ENCODE measurements at places on chromosomes 11 and 22. TPM values are rescaled to one million over a fixed set of nuclear protein-coding genes. Genes with fewer than 3 reads are reported as not detected.

GRCh38 chr11:121595717-121596161, 143.0 kb upstream of the SORL1-AS1 start:
- DNase-seq, result no peak

DNA sequence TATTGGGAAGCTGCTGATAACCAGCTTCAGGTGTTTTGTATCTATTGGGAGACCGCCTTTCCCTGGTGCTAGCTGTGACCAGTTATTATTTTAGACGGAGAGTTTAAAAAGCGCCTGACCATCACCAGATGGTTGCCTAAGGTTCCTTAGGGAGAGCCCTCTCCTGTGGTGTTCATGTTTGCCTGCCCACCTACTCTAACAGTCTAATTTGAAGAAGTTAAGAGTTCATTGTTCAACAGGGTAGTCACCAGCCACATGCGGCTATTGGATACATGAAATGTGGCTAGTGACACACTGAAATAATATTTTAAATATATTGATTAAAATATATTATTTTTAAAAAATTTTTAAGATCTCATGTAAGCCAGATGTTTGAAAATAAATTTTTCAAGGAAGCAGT, 71.3 kb upstream of the SLN start:
- no peak for DNase-seq

- DNase-seq, result no peak
Observed at GRCh38 chr11:132933703-132934102, 598.6 kb downstream of the OPCML start.

DNA sequence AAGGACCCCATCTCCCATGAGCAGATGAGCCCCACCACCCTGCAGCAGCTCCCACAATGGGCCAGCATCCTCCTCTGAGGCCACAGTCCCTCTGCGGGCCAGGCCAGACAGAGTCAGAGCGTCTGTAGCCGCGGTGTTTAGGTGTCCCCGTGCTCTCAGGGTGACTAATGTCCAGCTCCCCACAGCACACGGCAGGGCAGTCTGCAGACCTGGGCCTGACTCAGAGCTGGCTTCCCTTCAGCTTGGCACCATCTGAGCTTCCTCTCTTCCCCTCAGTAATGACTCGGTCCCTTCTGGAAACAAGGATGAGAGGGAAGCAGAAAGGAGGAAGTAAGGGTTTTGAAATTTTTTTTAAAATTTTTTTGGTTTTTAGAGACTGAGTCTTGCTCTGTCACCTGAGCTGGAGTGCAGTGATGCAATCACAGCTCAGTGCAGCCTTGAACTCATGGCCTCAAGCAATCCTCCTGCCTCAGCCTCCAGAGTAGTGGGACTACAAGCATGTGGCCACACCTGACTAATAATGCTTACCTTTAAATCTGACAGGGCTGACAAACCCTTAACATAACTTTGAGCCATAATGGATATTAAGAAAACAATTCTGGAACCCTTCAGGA, 28.5 kb downstream of the LRRC74B start:
- DNase-seq, result peak; percentile 32

DNA sequence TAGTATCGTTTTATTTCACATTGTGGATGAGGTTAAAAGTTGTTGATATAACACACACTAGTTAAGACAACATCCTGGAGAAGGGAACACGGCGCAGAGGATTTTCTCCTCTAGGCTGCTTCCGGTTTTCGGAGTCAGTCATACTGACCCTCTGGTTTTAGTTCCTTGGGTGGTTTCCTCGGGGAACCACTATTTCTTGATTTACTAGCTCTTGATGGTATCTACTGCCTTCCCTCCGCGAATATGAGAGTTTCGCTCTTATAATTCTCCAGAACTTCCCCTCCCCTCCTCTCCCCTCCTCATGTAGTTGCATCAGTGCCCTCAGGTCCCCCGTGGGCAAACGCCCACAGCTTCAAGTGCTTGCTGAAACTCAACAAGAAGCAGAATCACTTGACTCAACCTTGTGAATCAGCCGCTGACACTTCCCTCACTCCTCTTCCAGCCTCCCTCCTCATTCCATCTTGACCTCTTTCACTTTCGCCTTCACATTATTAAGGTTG, 15.9 kb upstream of the APOBEC3A start:
- no peak for DNase-seq

GRCh38 chr22:40690370-40690769, 11.1 kb downstream of the MCHR1 start:
- DNase-seq, result no peak

DNA sequence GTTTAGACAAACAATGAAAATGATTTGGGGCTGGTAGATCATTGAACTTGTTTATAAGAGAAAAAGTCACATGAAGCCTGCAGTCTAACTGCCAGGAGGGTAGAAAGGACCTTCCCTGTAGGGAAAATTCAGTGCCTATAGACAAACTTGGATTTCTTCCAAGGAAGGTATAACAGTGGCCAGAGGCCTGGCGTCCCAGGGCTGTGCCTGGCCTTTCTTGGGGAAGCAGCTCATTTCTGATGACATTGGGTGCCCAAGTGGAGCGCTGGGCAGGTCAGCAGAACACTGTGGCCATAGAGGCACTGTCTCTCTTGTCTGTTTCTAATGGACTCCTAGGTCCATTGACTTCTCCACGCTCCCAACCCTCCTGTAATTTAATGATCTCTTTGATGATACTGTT, 6.6 kb upstream of the FXYD6 start:
- DNase-seq, result no peak

GRCh38 chr22:41429232-41429950, 17.2 kb downstream of the TOB2 start:
- DNase-seq, result no peak

GRCh38 chr22:35608088-35608487, 9.0 kb downstream of the MB start:
- DNase-seq, result no peak

- peak; percentile 74 for DNase-seq
Observed at GRCh38 chr11:35981581-35981980, 37.7 kb downstream of the LDLRAD3 start.

GRCh38 chr22:31867386-31868153, 76.8 kb upstream of the YWHAH start:
- DNase-seq, result no peak

DNA sequence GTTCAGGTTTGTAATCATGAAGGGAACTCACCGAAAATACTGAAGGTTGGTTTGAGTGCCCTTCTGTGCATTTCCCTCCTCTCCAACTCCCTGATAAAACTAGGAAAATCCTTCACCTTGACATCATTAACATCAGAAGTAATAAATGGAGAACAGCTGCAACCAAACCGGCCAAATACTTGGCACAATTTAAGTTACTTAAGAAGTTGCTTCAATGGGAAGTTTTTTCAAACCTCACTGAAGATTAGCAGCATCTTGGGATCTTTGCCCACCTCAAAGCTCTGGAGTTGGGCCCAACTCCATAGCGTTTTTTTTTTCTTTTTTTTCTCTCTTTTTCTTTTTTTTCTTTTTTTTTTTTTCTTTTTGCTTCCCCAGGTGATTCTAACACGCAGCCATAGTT, 784.8 kb downstream of the KCNA4 start:
- DNase-seq, result no peak

- no peak for DNase-seq
Observed at GRCh38 chr11:117892651-117893050, 16.2 kb upstream of the FXYD6 start.

- no peak for DNase-seq
Observed at GRCh38 chr11:7673724-7674434, 579 bp upstream of the CYB5R2 start.

DNA sequence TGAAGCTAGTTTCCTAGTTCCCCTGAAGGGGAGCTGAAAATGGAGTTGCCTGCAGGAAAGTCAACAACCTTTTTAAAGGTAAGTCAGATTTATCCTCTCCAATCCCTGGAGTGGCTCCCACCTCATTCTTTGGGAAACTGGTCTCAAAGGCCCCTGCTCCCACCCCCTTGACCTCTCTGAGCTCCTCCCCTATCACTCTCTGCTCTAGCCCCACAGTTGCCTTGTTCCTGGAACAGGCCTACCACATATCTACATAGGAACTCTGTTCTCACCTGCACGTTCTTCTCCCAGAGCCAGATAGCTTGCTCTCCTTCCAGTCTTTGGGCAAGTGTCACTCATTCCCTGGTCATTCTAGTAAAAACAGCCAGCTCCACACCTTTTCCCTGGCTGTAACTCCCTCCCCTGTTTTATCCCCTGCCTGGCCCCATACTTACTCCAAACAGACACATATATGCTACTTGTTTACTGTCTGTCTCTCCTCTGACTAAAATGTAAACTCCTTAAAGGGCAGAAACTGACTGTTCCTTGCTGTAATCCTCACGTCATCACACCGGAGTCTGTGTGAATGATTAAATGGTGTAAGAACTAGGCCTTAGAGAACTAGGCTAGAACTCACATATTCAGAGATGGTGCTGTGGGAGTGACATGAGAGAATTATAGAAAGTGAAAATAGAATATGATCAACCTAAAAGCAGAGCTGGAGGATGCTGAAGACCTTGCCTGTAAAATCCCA, 53.3 kb downstream of the TCF20 start:
- no peak for DNase-seq

GRCh38 chr22:20549232-20549841, 41.9 kb downstream of the MED15 start:
- no peak for DNase-seq

DNA sequence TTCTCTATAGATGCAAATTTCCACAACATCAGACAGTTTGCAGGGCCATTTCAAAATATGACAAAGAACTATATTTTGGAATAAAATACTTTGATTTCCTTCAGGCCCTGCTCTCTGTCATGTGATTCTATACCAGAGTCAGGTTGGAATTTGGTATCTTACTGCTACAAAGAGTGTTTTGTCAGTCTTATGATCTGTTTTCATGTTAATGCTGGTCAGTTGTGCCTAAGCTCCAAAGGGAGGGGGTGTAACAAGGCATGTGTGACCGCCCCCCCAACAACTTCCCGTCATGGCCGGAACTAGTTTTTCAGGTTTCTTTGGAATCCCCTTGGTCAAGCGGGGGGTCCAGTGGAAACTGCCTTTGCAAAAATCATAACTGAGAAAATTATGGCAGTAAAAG, 15.1 kb downstream of the C11orf96 start:
- DNase-seq, result no peak

GRCh38 chr22:21726650-21727049, 8.9 kb downstream of the YPEL1 start:
- DNase-seq, result no peak

- no peak for DNase-seq
Observed at GRCh38 chr22:40453671-40454070, 83.3 kb downstream of the SGSM3 start.

GRCh38 chr11:14300661-14301304, 58.2 kb downstream of the RRAS2 start:
- DNase-seq, result peak; percentile 80

DNA sequence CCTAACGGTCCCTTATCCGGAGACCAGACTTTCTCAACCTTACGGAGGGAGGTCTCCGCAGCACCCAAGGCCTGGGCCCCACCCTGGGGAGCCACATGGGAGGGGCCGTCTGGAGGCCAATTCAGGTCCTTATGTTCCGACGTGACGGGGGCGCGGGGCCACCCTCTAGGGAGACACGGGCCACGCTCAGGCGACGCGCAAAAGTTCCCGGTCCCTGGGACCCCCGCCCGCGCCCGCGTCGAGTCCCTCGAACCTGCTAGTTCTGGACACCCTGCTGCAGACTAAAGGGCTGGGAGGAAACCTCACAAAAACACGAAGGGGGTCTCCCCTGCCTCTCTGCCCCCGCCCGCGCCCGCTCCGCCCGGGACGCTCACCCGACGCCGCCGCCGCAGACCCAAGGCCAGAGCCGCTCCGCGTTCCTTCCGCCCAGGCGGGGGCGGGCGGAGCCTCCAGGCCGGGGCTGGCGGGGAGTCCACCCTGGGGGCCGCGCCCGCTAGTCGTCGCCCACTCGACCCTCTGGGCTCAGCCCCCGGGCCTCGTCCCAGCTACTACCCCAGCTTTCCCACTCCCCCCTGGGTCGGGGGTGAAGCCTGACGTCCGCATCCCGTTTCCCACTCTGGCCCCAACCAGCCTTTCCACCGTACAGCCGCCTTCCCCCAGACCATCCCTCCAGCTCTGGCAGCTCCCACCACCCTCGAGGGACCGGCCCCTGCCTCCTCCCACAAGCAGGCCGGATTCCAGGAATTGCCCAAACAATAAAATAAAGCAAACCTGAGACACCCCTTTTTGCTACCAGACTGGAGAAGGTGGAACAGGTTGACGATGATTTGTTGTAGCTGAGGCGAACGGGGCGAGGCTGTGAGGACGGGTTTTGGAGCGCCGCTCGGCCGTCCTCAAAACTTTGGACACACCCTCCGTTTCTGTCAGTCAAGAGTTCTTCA, 2.7 kb downstream of the RNH1 start:
- DNase-seq, result no peak

DNA sequence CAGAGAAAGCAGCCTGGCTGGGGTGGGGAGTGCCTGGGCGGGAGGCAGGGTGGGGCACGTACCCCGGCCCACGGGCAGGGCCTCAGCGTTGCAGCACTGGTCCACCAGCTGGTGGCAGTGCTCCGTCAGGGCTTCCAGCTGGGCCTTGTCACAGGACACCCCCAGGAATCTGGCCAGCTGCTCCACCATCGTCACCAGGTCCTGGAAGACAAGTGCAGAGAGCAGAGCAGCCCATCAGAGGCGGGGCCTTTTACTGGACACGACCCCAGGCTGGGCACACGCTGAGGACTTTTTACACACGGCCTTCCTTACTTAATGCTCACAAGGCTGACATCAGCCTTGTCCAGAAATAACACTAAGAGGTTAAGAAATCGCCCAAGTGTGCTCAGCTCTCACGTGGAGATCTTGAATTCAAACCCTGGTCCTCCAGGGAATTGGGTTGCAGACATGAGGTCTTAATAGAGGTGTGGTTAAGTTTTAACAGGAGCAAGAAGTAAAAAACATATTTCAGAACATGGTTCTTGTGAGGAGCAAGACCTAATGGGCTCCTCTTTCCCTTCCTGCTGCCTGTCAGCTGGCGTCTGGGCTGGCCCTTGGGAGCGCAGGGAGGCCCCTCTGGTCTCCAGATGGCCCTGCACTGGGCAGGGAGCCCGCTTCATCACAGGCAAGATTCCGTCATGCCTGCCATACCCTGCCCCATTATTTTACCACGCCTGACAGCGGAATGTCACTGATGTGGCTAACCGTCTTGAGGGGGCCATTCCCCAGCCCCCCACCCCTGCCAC, 17.1 kb upstream of the EFCAB6 start:
- peak; percentile 65 for DNase-seq

- no peak for DNase-seq
Observed at GRCh38 chr11:27246925-27247324, 116.1 kb downstream of the CCDC34 start.

The SCGB2A2 gene
- total RNA-seq, result not detected

The LRRC74B gene
- not detected for total RNA-seq

The EFCAB6 gene
- total RNA-seq, result 6.2 TPM

The ST14 gene
- total RNA-seq, result 0.54 TPM

The KCNQ1 gene
- 0.45 TPM for total RNA-seq

The SYT7 gene
- 25.7 TPM for total RNA-seq

The FGF19 gene
- 5.2 TPM for total RNA-seq

The CATSPERZ gene
- not detected for total RNA-seq

The MYBPC3 gene
- total RNA-seq, result 0.18 TPM

The RFPL1 gene
- not detected for total RNA-seq

The SLC22A12 gene
- total RNA-seq, result not detected

The TIMM10 gene
- 20.4 TPM for total RNA-seq

The SIAE gene
- 8.0 TPM for total RNA-seq

The JHY gene
- 9.4 TPM for total RNA-seq

The HORMAD2 gene
- 0.27 TPM for total RNA-seq

The OR5A1 gene
- not detected for total RNA-seq

The OR51E1 gene
- 0.18 TPM for total RNA-seq

The GLYAT gene
- not detected for total RNA-seq
